ENCODE measurements at places on chromosomes 3 and 15.

- no peak for DNase-seq
Measured at GRCh38 chr3:10410383-10411002, 89.6 kb upstream of the SEC13 start.

- no peak for DNase-seq
Measured at GRCh38 chr3:78757731-78758130, 1010.1 kb downstream of the ROBO1 start.

GRCh38 chr15:90055182-90055581, 47.1 kb downstream of the IDH2 start:
- DNase-seq, result no peak

DNA sequence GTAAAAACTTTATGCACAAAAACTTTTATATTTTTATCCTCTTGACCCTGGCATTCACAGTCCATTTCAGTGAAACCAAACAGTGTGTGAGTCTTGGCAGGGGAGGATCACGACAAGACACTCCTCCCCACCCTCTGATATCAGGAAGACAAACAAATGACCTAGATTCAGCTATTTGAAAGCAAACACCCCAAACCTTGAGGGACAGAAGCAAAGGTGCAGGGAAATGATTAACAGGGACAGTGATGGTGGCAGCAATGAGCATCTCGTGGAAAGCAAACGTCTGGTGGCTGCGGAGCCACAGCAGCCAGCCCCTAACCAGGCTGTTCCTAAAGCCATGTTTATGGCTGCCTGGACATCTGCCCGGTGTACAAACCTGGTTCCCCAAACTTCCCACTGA, 52.1 kb downstream of the FSIP1 start:
- no peak for DNase-seq

- no peak for DNase-seq
Measured at GRCh38 chr3:173865900-173866498, 468.5 kb downstream of the NLGN1 start.

DNA sequence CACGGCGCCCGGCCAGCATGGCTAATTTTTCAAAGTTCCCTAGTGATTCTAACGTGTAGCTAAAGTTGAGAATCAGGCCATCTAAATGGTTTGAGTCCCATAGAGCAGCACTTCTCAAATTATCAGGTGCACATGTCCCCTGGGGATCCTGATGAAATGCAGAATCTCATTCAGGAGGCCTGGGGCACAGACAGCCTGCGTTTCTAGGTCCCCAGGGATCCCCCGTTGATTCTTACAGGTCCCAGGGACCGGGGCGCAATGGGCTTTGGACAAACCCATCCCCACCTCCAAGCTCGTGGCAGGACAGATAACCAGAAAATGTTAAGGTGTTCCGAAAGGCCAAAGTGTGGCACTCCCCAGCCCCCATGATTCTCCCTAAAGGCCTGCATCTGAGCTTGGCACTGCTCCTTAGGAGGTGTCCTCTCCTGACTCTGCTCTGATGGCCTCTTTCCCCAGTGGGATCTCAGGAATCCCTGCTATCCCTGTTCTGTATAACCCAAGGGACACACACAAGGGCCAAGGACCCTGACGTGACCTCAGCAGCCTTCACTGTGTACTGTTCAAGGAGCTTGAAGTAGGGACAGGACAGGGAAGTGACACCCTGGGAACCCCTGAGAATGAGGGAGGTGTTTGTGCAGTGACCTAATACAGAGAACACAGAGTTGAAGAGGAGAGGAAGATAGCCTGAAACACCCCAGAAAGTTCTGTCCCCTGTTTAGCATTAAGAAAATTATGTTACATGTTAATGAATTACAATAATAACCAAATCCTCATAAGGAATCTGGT, 8.0 kb downstream of the LRRK1 start:
- DNase-seq, result no peak

DNA sequence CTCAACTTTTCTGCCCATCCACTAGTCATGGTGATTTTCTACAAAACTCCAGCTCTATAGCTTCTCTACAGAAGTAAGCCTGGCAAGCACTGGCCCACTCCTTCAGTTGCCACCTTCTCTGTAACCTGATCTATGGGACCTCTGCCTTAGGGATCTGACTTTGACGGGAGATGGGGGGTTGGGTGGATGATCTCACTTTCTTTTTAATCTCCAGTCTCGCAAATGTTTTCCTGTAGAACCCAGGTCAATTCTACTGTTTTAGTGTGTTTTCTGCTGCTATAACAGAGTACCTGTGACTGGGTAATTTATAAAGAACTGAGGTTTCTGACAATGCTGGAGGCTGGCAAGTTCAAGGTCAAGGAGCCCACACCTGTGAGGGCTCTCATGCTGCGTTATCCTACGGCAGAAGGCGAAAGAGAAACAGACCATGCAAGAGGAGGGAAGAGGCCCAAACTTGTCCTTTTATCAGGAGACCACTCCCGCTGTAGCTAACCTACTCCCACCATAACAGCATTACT, 189.9 kb upstream of the THRB start:
- no peak for DNase-seq

DNA sequence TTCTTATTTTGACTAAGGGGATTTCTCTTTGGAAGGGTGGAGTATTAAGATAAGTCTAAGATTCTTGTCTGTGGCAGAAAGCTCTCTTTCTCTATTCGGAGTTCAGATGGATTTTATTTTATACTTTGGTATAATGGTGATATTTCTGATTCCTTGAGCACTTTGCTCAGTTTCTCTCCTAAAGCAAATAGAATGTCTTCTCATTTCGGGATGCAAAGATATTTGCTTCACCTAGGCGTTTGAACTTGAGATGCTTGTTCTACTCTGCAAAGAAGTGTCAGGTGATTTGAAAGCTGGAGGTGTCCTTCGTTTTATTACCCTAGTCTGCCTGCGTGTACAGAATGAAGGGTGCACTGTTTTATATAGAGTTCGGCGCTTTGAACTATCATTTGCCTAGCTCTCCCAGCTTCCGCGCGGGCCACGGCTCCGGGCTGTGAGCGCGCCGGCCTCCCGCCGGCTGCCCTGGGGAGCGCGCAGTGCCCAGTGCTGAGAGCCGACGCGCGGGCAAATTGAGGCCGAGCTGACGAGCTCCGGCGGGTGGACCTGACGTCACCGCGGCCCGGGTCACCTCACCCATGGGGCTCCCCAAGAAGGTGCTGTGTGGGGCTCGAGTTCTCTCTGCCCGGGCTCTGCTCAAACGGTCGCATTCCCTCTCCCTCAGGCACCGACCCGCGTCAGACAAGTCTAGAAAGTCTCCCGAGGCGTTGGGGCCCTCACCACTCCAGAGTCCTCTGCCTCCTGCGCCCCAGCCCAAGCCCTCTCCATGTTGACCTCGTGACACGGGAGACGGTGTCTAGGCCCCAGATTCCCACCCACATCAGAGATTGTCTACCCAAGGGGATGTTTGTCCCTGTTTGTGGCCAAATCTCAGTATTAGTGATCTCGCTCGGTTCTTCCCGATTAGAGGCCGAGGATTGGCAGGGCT, 7.5 kb downstream of the SOX2 start:
- no peak for DNase-seq
